ENCODE measurements at places on chromosomes 16 and 17.

- no peak for DNase-seq
These were observed 92.3 kb upstream of the C17orf78 start for GRCh38 chr17:37283414-37283961.

- no peak for DNase-seq
These were observed 84.7 kb downstream of the MRC2 start for GRCh38 chr17:62712171-62712581.

GRCh38 chr17:10013365-10014112 is 108.5 kb upstream of the RCVRN start:
- DNase-seq, result no peak

DNA sequence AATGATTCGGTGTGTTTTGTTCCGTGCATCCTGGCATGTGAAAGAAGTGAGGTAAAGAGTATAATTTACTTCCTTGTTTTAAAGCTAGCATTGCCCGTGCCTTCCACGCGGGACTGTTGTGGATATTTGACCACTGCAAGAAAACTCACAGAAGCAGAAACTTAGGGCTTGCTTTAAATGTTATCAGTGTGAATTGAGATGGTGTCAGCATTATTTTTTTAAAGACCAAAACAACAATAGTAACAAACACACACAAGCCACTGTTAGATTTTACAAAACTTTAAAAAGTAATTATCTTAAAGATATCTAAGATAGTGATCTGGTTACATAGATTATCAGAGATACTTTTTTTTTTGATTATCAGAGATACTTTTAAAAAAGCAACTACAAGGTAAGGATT is 47.4 kb downstream of the WWOX start:
- no peak for DNase-seq

DNA sequence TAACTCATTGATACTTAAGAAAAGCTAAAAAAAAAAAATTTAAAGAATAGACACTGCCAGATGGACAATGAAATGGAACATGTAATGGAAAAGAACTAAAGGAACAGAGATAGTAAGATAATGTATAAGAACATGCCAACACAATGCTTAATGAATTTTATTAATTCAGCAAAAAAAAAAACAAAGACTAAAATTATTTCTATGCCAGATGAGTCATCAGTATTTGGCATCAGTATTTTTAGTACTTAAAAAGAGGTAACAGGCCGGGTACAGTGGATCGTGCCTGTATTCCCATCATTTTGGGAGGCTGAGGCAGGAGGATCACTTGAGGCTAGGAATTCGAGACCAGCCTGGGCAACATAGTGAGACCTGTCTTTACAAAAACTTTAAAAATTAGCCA is 168.5 kb downstream of the CYB561 start:
- no peak for DNase-seq

GRCh38 chr17:5789528-5789927 is 205.2 kb upstream of the NLRP1 start:
- no peak for DNase-seq

- DNase-seq, result no peak
These were observed 19.1 kb upstream of the NETO2 start for GRCh38 chr16:47162670-47163420.

- DNase-seq, result no peak
These were observed 1.9 kb upstream of the PLD6 start for GRCh38 chr17:17207998-17208397.

DNA sequence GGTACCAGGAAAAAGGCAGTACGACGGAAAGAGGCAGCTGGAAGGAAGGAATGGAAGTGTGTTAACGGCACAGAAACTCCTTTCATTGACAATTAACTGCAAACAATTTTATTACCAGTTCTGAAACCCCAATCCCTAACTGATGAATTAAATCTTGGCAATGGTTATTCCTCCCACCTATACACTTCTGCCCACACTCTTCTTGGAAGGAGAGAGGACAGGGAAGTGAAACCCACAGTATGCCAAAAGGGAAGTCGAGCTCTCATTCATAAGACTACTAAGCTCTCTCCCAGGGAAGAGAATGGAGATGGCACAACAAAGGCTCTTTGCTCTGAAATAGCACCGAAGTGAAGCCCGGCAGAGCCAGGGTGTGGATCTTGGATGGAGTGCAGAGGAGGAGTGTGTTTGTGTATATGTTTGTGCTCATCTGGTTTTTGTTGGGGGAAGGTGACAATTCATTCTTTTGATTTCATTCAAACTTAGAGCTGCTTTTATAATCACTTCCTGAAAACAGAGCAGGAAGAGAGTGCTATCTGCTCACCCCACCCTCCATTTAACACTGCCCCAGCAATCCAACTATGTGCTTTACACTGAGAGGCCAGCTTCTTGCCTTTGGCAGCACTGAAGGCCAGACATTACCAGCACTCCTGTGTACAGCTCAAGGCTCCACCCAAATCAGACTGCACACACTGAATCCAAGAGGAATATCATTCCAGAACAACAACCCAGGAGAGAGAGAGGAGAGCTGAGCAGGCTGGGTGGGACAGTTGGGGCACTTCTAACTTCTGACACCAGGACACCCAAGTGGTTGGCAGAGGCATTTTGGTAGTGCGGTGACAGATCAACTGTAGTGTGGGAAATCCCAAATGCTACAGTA is 68.7 kb downstream of the HIC1 start:
- no peak for DNase-seq

Measured in effector CD4-positive, alpha-beta T cell (primary cell).